ENCODE measurements at places on chromosomes 13 and 19.

DNA sequence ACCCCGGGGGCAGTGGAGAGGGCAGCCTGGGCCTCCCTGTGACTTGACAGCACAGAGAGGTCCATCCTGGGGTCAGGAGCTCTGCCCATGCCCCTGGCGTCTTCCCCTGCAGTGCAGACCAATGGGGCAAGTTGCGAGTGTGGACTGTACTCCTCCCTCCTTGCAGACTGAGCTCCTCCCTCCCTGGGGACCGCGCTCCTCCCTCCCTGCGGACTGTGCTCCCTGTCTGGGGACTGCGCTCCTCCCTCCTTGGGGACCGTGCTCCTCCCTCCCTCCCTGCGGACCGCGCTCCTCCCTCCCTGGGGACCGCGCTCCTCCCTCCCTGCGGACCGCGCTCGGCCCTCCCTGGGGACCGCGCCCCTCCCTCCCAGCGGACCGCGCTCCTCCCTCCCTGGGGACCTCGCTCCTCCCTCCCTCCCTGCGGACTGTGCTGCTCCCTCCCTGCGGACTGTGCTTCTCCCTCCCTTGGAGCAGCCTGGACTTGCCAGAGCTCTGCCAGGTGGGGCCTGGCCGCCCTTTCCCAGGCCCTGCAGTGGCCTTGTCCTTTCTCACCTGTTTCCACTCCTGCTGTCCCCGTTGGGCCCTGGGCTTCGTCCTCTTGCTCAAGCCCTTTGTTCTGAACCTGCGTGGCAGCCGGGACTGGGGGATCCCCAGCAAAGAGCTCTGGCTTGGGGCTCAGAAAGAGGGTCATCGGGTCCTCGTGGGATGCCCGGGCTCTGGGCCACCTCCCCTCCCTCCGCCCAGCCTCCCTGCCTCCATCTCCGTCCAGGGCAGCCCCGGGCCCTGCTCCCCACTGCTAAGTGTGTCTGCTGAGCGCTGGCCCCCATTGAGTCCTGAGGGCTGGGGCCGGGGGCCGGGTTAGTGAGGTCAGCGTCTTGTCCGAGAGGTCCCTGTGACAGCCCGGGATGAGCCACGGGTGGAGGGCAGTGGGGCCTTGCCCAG is 6.8 kb downstream of the GAMT start:
- no peak for DNase-seq

- no peak for DNase-seq
Observed at GRCh38 chr19:29724102-29724641, 9.1 kb upstream of the C19orf12 start.

GRCh38 chr13:95341441-95341840 is 40.2 kb upstream of the ABCC4 start:
- no peak for DNase-seq

- no peak for DNase-seq
Observed at GRCh38 chr13:41864658-41865057, 96.3 kb downstream of the VWA8 start.

DNA sequence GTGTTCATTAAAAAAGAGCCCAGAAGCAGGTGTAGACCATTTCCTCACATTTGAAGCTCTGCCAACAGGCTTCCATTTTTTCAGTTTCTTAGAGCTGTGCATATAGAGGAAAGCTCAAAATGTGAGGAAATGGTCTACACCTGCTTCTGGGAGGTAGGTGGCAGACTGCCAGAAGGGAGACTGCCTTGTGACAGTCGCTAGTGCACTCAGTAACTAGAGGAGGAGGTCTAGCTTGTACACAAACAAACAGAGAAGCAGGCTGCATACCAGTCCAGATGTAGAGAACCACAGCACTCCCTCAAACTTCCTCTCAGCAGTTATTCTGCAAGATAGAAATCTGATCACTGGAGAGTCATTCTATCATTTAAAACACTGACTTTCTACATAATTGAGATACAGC is 800.2 kb downstream of the EFNB2 start:
- DNase-seq, result no peak

- DNase-seq, result no peak
Observed at GRCh38 chr13:94696171-94696570, 16.2 kb downstream of the SOX21 start.

GRCh38 chr19:10290876-10291553 is 1.3 kb downstream of the ICAM5 start:
- peak; percentile 51 for DNase-seq

- no peak for DNase-seq
Observed at GRCh38 chr19:55173714-55174409, 6.2 kb downstream of the SYT5 start.

DNA sequence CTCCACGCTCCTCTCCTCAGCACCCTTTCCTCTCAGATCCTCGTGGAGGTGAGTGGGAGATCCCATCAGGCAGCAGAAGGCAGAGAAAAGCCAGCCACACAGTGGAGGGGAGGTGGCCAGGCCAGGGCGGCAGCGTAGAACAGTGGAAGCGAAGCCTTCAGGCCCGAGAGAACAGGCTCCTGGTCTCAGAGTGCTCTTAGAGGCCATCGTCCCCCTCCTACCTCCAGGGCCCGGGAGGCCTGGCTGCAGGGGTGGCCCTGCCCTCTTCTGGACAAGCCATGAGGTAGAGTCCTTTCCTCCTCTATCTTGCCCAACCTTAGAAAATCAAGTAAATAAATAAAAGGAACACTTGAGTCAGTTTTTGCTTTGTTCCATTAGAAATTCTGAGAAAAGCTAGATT is 202.0 kb downstream of the KATNAL1 start:
- DNase-seq, result no peak

DNA sequence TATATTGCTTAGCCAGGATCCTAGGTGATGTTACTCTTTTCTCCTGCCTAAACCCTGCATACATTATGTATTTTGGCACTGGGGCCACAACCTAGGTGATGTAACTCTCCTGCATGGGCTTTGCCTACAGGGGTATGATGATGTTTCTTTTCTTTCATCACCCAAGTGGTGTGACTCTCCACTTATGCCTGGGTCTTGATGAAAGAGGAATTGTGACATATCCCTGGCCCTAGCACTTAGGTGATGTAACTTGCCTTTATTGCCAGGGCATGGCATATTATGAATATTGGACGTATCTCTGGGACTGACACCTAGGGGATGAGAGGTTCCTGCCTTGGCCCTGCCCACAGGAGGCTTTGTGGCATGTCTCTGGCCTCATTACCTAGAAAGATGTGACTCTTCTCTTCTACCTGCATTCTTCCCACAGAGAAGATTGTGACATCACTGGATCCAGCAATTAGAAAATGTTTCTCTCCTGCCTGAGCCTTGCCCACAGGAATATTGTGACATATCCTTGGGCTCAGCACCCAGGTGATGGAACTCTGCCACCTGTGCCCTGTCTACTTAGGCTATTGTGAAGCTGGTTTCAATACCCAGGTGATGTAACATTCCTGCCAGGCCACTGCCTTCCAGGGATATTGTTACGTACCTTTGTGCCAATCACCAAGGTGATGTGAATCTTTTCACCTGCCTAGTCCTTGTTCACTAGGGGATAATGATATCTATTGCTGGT is 27.3 kb upstream of the ZNF254 start:
- peak; percentile 69 for DNase-seq

DNA sequence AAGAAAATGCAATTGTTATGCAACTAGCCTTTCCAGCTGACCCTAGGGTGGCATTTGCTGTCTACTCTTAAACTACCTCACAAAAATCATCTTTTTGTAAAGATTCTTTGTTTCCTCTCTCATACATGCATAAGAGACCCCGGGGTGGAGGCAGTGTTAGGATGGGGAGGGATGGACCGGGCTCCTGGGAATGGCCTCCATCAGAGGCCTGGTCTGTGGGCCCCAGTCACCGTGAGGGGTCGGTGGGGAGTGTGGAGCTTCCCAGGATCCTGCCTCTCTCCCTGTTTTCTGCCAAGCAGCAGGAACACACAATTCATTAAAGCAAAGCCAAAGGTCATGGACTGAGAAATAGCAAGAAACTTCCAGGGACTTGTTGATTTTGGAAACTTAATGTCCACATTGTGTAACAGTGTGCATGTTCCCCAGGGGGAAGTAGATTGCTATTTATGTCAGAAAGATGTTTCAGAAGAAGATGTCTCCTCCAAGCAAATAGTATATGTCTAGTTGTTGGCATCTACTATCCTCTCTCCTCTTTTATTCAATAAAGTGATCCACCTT is 241.4 kb downstream of the ENOX1 start:
- no peak for DNase-seq
